ENCODE measurements at places on chromosomes 6 and 20.

DNA sequence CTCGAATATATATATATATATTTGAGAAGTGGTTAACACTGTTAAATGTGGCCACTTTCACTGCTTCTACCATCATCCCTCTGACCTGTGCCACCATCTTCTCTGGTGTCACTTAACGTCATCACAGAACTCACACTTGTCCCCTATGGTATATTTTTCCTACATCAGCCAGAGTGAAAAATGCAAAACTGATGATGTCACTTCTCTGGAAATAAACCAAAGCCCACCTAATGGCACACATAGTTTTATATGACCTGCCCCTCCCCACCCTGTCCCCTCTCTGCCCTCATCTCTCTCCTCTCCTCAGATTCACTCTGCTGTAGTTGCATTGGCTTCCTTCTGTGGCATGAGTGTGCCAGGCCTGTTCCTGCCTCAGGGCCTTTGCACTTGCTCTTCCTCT lies 63.9 kb upstream of the IFNGR1 start:
- no peak for DNase-seq

- DNase-seq, result no peak
Observed at GRCh38 chr6:1872649-1873131, 263.0 kb downstream of the FOXC1 start.

DNA sequence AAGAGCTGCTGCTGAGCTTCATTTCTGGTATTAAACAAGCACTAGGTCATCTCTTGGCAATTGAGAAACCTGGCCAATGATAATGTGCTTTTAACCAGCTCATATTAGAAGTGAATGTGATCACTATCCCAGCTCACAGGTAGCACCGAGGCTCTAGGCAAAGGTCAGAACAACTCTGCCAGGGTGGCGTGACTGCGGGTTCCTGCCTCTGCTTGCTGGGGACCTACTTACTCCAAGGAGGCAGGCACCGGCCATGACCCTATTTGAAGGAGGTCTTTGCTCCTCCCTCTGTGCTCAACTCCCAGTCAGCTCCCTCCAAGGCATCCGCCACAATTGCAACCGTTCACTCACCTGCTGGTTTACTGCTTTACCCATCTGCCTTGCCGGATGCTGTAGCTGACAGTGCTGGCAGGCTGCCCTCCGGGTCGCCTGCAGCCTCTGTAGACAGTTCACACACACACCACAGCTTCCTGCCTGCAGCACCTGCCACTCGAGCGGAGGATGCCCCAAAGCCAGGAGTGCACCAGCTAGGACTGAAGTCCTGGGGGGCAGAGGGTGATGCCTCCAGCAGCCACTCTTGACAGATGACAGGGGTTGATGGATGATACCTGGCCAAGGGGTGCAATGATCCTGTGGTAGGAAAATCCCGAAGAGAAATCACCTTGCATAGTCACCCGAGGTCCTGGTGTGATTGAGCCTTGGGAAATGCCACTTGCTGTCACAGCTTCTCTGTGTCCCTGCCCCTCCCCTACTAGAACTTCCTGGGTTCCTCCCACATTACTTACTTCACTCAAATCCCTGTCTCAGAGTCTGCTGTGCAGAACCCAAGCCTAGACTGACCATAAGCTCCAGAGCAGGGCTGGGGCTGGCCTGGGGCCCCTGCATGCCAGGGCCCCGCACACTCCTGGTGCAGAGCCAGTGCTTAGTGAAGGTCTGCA lies 8.8 kb upstream of the VSX1 start:
- DNase-seq, result no peak

- DNase-seq, result no peak
Observed at GRCh38 chr6:160435935-160436334, 87.8 kb downstream of the SLC22A3 start.

DNA sequence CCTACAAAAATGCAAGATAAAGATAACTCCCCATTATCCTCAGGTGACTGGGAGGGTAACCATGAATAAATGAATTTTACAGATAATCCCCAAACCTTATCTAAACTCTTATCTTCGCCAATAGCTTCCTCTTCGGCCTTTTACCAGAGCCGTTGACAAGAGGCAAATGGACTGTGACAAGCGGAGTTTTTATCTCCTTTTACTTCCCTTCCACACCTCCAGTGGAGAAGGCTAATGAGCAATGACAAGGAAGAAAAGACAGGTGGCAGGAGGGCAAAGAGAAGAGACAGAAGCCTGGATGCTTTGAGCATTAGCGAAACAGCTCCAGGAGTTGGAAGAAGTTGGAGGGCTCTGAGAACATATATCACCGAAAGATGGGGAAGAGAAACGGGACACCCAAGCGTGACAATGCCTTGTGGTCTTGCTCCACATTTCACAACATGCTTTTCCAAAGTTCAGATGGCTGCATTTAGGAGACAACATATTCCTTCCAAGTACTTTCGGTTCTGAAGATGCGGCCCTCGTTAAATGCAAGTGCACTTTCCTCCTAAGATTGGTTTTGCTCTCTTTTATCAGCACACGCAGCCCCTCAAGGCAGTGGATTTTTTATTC lies 69.2 kb downstream of the PRDM1 start:
- no peak for DNase-seq

Data from stimulated activated CD4-positive, alpha-beta T cell treated with anti-CD3 and anti-CD28 coated beads, Interleukin-15, amount 100 ng/mL, for 1 hour (primary cell).